Left ventricle myocardium inferior (tissue), 1 donor: ENCODE measurements at places on chromosomes 2 and 18. TPM values are rescaled to one million over a fixed set of nuclear protein-coding genes. Genes with fewer than 3 reads are reported as not detected.

The LCT gene
- total RNA-seq = not detected

The IHH gene
- not detected for total RNA-seq

DNA sequence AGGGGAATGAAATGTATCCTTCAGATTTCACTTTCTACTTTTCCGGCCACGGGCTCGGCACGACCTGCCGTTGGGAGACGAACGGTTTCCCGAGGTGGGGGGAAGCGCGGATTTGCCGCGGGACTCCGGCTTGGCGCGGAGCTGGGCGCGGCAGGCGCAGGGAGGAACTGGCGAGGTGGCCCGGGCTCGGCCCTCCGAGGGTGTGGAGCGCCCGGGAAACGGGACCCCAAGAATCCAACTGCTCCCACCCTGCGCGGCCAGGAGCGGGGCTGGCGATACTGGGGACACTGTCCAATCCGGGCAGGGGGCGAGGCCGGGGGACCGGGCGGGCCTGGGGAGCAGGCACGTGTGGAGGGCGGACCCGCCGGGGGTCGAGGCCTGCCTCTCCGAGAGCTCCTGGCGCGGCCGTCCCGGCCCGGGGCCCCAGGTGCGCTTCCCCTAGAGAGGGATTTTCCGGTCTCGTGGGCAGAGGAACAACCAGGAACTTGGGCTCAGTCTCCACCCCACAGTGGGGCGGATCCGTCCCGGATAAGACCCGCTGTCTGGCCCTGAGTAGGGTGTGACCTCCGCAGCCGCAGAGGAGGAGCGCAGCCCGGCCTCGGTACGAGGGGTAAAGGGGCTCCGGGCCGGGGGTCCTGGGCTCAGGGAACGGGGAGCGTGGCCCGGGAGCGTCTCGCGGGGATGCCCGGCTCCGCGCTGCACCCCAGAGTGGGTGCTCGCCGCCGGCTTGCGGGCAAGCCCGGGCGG is at the start of gene ANXA4:
Gene ANXA4 (plus strand): TSS at position 560 of the 747 bp plus-strand sequence. CDS start 39,432 bp downstream, outside the sequence.
- no peaks in the 10 kb centered on the region for H3K36me3 ChIP-seq
- peak within 1 kb of the TSS; percentile 93 for H3K4me3 ChIP-seq
- H3K4me1 ChIP-seq = peaks cover 31% of the 10 kb centered on the region
- peak within 1 kb of the TSS; percentile 92 for H3K27ac ChIP-seq
- peak; percentile 85 for DNase-seq

- peaks cover 85% of the 10 kb centered on the region for H3K36me3 ChIP-seq
- no peak overlapping the region for H3K4me3 ChIP-seq
- no peak for DNase-seq
These were observed 84.3 kb downstream of the FEZ2 start for GRCh38 chr2:36513661-36514060.

- H3K27me3 ChIP-seq = no peaks in the 10 kb centered on the region
- no peak for DNase-seq
- no peak overlapping the region for H3K27ac ChIP-seq
- peaks cover 61% of the 10 kb centered on the region for H3K4me1 ChIP-seq
- no peak overlapping the region for H3K4me3 ChIP-seq
These were observed 234.3 kb downstream of the SEPTIN10 start for GRCh38 chr2:109379507-109379906.

DNA sequence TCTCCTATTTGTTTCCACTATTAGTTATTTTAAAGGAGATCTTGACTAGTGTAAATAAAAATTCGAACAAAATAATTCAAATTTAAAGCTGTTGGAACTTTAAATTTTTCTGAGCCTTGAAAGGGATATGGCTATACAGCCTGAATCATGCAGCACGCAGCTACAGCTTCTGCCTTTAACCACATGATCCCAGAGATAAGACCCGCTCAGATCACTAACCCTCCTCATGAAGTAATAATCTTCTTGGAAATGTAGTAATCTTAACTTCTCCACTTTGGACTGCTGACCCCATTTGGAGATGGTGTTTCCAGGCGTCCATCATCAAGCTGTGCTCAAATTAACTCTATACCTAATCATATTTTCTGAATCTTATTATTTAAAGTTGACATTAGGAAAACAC is 336.6 kb downstream of the DSC3 start:
- H3K27ac ChIP-seq = no peak overlapping the region
- no peaks in the 10 kb centered on the region for H3K4me1 ChIP-seq
- H3K27me3 ChIP-seq = no peaks in the 10 kb centered on the region
- no peaks in the 10 kb centered on the region for H3K36me3 ChIP-seq
- no peak overlapping the region for H3K4me3 ChIP-seq
